Stimulated activated CD8-positive, alpha-beta memory T cell treated with anti-CD3 and anti-CD28 coated beads, Interleukin-2, amount 100 ng/mL, for 1 hour (primary cell): ENCODE measurements at places on chromosomes 5 and 9.

DNA sequence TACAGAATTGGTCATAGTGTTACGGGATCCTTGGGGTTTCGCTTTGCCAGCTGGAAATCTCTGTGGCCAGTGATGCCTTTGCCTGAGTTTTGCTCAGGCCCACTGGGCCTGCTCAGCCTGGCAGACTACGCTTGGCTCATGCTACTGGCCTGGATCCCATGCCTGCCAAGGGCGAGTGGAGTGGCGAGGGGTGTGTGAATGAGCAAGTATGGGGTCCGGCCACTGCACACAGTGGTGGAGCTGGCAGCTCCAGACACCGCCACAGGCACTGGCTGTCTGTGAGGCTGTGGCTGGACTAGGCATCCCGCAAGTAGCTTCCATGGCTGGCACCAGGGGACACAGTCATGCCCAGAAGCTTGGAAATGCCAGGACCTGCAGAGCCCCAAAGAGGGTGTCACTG, 240.3 kb downstream of the ARRDC3 start:
- DNase-seq, result no peak

- DNase-seq, result no peak
These were observed 59.7 kb downstream of the CARTPT start for GRCh38 chr5:71778678-71779276.

- DNase-seq, result no peak
These were observed 73.9 kb upstream of the WWC1 start for GRCh38 chr5:168217497-168217896.

DNA sequence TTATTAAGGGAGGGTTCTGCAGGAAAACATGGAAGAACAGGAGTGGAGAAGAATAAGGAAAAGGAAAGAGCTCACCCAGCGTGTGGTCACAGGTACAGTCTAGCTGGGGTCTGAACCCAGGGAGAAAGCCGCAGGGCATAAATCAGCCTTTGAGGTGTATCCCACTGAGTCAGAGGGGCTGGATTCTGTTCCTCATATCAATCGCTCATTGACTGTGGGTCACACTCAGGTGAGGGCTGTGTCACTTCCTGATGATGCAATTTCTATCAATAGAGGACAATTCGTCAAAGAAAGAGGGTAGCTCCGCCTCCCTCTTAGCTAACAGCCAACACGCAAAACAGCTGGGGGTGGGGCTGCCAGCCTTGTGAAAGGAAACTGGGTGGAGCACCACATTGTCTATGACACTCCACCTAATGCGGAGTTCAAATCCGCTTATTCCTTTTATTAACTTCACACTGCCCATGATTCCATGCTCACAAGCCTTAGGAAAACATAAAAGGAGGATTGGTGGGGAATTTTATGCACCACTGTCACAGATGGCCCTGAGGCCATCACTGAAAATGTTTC, 176.2 kb downstream of the ICE1 start:
- DNase-seq, result no peak

GRCh38 chr5:166342402-166342801, 1949.0 kb upstream of the WWC1 start:
- no peak for DNase-seq

GRCh38 chr5:89309268-89309667, 426.3 kb upstream of the MEF2C start:
- no peak for DNase-seq
